ENCODE measurements at places on chromosomes 6 and 20. TPM values are rescaled to one million over a fixed set of nuclear protein-coding genes. Genes with fewer than 3 reads are reported as not detected.

DNA sequence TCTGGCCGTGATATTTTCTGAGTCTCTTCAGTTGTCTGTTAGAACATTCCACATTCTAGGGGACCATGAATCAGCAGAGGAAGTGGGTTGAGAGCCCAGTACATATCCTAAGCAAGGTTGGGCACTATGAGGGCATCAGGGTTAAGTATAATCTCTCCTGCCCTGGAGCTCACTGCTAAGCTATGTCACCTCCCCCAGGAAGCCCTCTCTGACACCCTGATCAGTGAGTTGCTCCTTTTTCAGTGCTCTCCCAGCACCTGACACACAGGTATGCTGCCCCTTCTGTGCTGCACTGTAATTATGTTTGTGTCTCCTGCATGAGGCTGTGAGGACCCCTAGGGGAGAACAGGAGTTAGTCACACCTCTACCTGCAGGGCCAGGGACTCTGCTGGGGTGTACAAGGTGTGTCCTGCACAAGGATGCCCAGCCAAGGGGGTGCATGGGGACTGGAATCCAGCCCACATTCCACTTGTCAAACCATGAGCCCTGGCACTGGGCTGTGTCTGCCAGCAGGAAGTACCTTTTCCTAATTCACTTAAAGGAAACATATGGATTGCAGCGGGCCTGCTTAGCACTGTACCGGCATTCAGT lies 3.9 kb downstream of the RAB44 start:
- no peak for DNase-seq

Gene GSTA3
- total RNA-seq = not detected

GRCh38 chr6:20404641-20405032 lies 3.0 kb downstream of the E2F3 start:
- DNase-seq = peak; percentile 91

DNA sequence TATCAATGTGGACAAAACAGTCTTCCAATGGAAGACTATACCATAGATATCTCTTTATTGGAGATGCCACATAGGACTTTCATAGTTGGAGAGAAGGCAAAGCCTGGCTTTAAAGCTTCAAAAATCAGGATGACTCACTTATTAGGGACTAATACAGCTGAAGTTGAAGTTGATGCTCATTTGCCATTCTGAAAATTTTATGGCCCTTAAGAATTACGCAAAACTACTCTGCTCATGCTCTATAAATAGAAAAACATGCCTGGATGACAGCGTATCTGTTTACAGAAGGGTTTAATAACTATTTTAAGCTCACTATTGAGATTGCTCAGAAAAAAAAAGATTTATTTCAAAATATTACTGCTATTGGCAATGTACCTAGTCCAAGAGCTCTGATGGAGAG lies 155.5 kb upstream of the DST start:
- DNase-seq = no peak

GRCh38 chr20:22268675-22269074 lies 315.7 kb downstream of the FOXA2 start:
- no peak for DNase-seq

GRCh38 chr6:73586416-73586974 lies 65.7 kb upstream of the EEF1A1 start:
- no peak for DNase-seq

DNA sequence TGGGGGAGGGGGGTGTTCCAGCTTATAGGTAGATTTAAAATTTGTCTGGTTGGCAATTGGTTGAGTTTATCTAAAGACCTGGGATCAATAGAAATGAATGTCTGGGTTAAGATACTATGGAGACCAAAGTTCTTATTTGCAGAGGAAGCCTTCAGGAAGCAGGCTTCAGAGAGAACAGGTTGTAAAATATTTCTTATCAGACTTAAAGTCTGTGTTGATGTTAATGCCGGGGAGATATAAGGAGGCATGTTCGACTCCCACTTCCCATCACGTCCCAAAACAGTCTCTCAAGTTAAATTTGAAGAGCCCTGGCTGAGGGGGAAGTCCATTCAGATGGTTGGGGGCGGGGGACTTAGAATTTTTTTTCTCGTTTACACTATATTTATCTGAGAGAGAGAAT lies 12.3 kb upstream of the BLCAP start:
- no peak for DNase-seq

GRCh38 chr6:113697632-113698410 lies 159.3 kb upstream of the MARCKS start:
- DNase-seq = peak; percentile 65

DNA sequence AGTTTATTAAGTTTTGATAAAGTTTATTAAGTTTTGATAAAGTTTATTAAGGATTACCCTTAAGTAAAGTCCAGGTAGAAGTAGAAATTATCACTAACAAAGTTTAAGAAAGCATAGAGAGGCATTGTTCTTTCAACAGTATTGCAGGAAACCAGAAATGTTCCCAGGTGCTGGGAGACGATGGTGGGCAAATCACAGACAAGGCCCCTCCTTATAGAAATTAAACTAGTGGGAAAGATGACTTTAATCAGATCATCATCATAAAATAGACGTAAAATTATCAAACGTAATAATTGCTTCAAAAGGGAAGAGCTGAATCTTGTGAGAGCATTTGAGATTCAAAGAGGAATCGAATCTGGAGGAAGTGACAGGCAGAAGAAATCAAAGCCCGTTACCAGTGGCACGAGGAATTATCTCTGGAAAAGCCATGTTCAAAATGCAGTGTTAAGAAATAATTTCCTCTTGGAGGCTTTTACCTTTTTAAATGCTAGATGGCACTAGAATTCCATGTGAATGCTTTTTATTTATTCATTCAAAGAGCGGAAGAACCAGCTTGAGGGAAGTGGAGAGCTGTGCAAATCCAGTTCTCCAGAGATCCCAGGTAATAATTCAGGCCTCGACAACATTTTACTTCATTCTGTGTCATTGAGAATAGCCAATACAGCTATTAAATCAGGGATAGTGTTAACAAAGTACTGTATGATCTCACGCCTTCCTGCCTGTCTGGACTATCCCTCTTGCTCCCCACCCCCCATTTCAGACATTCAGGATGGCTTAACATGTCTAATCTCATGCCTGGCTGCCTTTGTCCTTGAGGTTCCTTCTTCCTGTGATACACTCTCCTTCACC lies 1.0 kb upstream of the APMAP start:
- no peak for DNase-seq

DNA sequence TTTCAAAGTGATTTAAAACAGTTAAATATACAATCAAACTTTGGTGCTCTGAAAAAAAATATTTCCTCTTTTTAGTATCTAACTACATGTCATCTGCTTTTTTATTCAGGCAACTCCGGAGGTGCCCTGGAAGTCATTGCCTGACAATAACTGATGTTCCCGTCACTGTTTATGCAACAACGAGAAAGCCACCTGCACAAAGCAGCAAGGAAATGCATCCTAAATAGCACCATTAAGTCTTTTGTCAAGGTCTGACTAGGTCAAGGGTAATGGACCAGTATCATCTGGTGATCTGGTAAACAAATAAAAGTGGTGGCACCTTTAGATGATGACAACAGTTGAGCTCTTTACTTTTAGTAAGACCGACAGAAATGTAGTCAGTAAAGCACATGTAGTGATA lies 13.2 kb downstream of the FAM229B start:
- no peak for DNase-seq

- DNase-seq = no peak
Observed at GRCh38 chr6:40874495-40874894, 164.5 kb downstream of the UNC5CL start.

- no peak for DNase-seq
Observed at GRCh38 chr20:14597206-14597715, 259.8 kb upstream of the FLRT3 start.

DNA sequence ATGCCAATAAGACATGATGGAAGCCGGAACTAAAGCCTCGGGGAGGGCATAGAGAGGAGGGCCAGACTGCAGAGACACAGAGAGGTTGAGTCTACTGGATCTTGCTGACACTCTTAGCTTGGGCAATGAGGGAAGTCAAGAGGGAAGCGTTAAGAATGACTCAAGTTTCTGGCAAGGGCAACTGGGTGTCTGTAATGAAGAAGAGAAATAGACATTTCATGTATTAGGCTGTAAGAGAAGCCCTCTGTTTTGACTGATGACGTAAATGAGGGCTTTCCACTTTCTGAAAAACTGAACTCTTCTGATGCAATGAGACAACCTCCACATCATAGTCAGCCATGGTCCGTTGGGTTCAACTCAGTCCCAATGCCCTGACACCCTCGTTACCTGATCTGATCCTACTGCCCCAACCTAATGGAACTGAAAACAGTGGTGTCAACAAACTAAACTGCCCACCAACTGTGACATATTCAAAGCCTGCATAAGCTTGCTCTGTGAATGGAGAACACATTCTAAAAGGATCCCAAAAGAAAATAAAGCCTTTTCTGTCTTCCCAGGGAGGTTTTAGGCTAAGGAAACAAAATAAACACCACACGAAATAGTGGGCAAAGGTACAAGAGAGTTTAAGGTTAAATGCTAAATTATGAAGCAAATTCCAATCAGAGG lies 45.8 kb upstream of the PNRC1 start:
- peak; percentile 62 for DNase-seq

Gene SPAG4
- total RNA-seq = 3.2 TPM

DNA sequence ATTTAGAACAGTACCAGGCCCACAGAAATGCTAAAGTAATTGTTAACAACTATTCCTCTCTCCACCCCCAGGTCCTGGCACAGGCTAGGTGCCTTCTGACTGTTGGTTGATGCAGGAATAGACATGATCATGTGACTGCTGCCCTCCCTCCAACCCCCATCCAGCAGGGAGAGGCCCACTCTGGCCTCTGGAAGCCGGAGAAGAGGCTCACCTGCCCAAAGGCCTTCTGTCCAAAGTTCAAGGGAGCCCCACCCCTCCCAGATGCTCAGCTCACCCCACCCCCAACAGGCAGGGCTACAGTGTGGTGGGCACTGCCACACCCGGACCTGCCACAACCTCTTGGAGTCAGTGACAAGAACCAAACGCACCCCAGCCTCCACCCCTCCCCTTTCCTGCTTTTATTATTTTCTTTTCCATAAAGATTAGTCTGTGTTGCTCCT lies 26.9 kb upstream of the FOXP4 start:
- no peak for DNase-seq

- DNase-seq = no peak
Observed at GRCh38 chr6:52985228-52985627, 9.9 kb downstream of the GSTA4 start.

GRCh38 chr6:30103872-30104179 lies 9.1 kb downstream of the TRIM31 start:
- no peak for DNase-seq

GRCh38 chr6:77326029-77326428 lies 137.3 kb downstream of the HTR1B start:
- peak; percentile 13 for DNase-seq

DNA sequence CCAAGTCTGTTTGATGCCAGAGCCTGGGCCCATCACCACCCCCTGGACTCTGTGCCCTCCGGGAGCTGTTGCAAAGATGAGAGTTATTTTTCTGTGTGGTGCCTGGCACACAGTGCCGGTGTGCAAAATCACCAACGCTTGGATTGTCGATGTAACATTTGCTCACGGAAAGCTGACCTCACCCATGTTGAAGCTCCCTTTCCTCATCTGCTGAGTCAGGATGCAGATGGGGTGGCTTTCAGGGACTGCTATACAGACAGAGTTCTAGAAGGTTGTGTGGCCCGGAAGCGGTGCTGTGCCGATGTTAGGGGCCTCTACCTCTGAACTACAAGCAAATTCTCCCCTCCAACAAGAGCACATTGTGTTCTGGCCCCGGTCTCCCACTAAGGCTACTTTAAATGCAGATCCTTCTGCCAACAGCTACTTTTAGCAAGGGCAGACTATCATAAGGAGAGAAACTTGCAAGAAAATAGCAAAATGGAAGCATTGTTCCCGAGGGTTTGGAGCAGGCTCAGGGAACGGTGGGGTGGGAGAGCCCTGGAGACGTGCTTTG lies 34.0 kb downstream of the EYA2 start:
- DNase-seq = no peak

GRCh38 chr6:113699239-113699638 lies 157.9 kb upstream of the MARCKS start:
- no peak for DNase-seq

DNA sequence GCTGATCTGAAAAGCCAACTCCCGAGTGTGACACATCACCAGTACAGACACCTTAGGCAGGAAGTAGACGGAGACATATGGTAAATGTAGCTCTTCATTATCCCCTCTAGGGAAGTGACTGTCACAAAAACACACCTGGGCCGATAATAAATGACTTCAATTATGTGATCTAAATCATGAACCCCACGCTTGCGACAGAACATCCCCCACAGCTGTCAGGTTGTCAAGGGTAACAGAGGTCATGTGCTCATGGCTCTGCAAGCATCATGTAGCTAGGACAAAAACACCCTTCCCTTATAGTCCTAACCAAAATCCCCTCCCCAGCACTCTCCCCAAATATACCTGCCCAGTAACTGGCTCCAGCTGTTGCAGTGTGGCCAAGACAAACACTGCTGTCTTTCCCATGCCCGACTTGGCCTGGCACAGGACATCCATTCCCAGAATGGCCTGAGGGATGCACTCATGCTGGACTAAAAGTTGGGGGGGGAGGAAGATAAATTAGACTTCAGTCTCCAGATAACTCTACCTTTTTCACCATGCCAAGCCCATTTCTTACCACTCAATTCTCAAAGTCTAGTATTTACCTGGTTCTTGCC lies 2.9 kb downstream of the DDX39B start:
- no peak for DNase-seq

DNA sequence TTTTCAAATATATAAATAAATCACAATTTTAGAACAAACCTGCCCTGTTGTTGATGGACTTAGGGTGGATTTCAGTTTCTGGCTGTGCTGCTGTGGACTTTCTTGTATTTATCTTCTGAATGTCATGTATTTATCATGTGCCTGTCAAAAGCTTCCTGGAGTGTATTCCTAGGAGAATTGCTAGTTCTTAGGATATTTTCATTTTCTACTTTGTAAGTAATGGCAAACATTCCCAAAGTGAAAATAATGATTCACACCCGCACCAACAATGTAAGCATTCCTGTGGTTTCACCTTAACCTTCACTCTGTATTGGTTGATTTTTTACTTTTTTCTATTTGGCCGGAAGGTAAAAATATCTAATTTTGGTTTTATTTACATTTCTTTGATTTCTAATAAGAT lies 387.8 kb downstream of the SMOC2 start:
- DNase-seq = no peak

DNA sequence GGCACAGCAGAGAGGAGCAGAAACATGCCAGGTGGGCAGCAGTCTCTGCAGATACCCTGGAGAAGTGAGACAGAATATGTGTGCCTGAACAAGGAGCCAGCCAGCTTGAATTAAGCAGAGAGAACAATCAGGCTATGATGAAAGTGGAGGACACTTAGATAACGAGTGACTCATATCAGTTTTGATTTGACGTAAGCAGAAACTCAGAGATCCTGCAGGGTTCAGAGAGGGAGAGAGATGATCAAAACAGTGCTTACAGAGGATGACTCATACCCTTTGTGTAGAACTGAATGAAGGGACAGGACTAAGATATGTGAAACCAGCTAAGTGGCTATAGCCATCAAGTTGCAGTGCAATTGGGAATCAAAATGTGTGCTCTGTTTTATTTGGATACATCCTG lies 300.7 kb downstream of the TENT5A start:
- DNase-seq = no peak

DNA sequence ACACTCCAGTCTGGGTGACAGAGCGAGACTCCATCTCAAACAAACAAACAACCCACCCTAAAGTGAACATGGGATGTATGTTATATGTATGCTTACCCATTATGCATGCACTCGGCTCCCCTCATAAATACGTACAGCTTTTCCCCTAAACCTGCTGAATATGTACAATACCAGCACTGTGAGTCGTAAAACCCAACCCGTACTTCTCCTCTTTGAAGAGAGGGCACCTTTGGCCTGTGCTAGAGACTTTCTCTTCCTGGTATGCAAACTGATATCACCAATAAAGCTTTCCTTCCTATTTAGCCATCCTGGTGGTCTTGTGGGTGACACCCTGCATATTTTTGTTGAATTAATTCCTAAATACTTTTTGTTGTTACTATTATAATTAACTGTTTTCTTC lies 51.3 kb downstream of the VSTM2L start:
- no peak for DNase-seq
